ENCODE measurements at places on chromosomes 5 and 9.

DNA sequence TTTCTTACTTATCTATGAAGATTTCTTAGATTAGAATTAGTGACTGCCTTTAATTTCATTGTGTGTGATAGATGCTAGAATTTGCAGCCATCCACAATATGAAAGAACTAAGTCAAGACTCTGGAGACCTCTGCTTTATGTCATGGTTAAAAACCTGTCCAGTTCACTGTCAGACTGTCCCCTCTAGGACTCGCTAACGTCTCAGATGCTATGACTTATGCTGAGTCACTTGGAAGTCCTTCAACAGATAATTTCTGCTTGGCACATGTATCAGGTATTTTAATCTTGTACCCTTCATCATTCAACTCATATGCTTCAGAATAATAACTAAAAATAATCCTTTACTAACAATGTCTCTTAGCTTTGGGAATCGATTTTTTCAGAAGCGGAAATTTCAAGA is 230.5 kb upstream of the DMAC1 start:
- DNase-seq: no peak

DNA sequence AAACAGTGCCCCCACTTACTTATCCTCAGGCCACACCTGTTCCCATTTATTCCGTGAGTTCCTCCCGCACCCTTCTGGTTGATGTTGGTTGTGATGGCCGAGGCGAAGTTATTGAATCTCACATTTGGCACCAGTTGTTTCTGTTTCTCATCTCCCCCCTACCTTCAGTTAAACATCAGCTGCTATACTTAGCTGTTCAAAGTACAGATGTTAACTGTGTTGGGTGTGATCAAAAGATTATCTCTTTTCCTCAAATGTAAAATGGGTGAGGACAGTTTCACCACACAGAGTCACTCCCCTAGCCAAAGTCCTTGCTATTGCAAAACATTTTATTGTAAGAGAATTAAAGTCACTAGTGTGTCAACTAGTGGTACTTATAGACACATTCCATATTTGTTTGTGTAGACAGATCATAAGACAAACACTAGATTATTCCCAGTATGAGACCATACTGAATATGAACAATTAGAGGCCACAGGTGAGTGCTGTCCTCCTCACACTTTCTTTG is 43.2 kb upstream of the PRSS3 start:
- DNase-seq: no peak

DNA sequence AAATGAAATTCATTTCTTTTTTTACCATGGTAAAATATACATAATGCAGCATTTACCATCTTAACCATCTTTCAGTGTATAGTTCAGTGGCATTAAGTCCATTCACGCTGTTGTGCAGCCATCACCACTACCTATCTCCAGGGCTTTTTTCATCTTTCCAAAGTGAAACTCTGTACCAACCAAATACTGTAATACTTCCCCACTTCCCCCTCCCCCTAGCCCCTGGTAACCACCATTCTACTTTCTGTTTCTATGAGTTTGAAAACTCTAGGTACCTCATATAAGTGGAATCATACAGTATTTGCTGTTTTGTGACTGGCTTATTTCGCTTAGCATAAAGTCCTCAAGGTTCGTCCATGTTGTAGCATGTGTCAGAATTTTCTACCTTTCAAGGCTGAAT is 23.4 kb downstream of the SPAAR start:
- DNase-seq: no peak

DNA sequence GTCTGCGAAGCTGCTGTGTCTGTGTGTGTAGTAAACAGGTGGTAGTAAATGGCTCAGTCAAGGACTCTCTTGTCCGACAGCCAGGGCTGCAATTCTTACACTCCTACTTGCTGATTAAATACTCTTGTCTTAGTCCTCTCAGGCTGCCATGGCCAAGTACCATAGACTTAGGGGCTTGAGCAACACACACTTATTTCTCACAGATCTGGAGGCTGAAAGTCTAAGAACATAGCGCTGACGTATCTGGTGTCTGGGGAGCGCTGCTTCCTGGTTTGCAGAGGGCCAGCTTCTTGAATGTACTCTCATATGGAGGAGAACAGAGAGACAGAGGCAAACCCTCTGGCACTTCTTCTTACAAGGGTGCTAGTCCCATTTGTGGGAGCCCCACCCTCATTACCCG is 411.0 kb downstream of the MED10 start:
- no peak for DNase-seq

- no peak for DNase-seq
These were observed 3.0 kb upstream of the TUBB4B start for GRCh38 chr9:137237759-137238726.

DNA sequence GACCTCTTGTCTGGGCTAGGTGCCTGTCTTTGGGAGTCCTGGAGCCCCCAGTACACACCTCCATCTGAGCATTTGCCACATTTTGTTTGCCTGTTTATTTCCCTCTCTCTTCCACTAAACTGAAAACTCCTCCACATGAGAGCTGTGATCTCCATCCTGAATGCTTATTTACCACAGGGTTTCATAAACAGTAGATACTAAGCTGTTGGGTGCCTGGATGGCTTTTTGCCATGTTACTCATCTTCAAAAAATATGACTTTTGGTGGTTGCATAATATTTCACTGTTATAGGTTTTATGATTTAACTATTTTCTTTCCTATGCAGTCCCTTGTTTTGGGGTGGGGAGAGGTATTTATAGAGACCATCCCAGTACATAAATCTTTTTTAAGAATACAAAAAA is 99.6 kb downstream of the APBA1 start:
- DNase-seq: no peak
